Stimulated activated naive CD4-positive, alpha-beta T cell treated with Interleukin-2 at 50 U/mL for 16 hours (primary cell): ENCODE measurements at places on chromosomes 7 and 10.

GRCh38 chr10:12543589-12543988 is 194.2 kb downstream of the CAMK1D start:
- no peak for DNase-seq

DNA sequence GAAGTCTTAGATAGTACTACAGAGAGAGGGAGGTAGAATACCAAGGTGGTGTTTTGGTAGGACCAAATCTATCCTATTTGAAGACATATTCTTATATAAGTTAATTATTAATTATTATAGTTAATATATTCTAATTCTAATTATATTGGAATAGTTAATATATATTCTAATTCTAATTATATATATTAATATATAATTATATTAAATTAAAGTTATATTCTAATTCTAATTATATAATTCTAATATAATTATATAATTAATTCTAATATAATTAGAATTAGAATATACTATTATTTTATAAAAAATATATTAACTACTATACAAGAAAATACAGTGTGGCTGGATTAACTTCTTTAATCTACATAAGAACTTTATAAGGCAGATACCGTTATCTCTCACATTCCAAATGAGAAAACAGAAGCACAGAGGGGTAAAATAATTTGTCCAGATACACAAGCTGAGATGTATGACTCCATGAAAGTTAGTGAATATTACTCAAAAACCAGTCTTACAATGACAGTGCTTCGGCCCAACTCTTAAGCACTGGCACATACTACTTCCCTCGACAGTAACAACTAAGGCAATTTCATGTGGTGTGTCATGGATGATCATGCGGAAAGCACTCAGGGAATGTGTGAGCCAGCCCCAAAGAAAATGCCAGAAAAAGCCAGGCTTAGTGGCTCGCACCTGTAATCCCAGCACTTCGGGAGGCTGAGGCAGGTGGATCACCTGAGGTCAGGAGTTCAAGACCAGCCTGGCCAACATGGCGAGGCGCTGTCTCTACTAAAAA is 42.6 kb downstream of the TYW1B start:
- DNase-seq: no peak

DNA sequence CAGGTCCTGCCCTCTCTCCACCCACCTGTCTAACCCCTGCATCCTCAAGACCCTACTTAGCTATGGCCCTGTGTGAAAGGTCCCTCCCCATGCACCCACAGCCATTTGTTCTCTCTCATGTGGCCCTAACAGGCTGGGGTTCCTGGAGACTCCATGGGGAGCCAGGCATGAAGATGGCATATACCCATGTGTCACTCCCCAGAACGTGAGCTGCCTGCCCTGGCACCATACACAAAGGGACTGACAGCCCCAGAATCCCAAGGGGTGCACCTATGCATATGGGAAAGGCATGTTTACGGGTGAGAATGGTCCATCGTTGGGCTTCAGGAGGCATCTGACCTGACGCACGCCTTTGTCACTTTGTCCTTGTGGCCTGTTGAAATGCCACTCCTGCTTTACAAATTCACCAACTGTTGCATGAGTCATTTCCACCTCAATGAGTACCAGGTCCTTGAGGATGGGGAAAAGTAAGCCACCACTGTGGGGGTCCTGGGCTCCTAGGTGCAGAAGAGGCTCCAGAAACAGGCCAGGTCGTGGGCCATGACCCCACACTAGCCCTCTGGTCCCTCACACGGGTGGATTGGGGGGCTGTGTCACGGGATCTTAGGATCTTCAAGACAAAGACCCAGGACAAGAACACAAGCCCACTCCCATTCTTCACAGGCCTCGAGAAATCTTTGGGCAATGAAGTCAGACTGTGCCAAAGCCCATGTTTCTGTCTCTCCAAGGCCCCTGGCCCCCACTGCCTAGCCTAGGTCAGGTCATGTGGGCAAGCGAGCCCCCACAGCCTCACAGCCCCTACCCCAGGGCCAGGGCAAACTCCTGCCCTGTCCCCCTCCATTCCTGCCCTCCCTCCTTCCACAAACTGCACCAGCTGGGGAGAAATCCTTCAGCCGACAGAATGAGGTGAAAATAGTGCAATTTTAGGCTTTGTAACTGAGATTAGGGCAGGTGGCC is 8.6 kb downstream of the GPRIN2 start:
- DNase-seq: no peak

DNA sequence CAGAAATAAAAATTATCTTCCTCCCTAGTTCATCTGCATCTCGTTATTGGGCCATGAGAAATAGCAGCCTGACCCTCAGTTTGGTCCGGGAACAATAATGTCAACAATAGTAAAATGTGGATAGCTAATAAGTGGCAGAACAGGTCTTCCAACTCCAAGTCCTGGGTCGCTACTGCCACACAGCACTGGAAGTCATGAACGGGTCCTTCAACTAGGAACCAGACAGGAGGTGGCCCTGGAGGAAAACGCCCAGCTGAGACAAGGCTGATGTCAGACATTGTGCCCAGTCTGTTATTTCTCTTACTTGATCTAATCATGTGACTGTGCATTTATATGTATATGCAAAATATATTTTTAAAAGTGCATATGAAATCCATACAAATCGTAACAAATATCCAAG is 51.8 kb downstream of the PYROXD2 start:
- no peak for DNase-seq

GRCh38 chr7:2523941-2524807 is 4.6 kb downstream of the LFNG start:
- no peak for DNase-seq

- DNase-seq: no peak
Measured at GRCh38 chr10:70457759-70458305, 16.4 kb upstream of the NODAL start.

DNA sequence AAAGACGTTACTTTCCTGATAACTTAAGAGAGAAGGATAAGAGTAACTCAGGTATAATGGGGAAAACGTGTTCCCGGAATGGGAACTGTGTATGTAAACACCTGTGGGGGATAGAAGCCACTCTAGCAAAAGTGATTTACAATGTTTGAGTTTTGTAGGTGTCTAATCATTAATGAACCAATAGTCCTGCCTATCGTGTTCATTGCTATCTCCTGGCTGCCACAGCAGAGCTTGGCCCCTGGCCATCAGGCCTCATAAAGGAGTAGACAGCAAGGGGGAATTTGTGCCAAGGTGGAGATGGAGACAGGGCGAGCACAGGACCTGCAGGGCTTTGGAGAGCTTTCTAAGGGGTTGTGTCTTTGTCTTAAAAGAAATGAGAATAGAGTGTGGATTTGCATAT is 102.1 kb downstream of the GAD2 start:
- DNase-seq: no peak
